Fibroblast of mammary gland (primary cell): ENCODE measurements at places on chromosomes 3 and 15.

DNA sequence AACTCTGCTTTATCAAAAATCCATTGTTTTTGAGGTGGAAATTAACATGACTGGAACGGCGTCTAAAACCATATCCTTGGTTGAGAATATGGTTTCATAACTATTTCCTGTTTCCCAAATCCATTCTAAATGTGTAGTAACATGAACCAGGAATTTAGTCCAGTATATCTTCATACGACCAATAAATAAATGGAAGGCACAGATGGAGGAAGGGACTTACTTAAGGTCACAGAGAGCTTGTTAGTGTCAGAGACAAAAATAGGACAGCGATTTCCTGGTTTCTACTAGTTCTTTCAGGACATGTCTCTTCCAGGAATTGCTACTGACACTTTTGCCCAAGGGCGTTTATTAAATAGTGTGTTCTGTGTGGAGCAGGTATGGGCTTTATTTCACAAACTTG lies 41.2 kb downstream of the HES1 start:
- no peak for DNase-seq

DNA sequence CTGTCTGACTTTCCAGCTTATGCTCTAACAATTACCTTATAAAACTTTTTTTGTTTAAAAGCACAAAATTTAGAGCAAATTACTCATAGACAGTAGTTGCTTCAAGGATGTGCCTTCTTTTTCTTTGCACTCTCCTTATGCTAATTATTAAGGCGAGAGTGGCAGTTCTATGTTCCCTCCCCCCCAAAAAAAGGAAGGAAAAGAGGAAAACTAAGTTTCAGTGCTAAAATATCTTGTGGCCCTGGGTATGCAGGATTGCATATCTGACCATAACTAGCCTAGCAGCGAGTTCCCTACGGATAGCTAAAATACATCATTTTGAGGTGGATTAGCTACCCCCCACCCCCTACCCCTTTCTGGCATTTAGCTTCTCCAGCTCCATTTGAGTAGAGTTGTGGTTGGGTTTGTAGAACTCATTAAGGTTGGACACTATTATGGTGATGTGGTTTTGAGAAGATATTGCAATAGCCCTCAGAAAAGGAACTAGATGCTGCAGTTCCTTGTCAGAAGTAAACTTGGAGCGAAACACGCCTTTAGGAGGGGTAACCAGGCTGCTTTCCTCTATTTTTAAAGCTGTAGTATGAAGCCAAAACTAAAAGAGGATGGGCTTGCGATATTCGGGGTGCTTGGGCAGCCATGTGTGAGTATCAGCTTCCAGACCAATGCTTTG lies 174.6 kb downstream of the AKAP13 start:
- no peak for DNase-seq

- no peak for DNase-seq
Measured at GRCh38 chr3:67507584-67507983, 146.8 kb downstream of the SUCLG2 start.

DNA sequence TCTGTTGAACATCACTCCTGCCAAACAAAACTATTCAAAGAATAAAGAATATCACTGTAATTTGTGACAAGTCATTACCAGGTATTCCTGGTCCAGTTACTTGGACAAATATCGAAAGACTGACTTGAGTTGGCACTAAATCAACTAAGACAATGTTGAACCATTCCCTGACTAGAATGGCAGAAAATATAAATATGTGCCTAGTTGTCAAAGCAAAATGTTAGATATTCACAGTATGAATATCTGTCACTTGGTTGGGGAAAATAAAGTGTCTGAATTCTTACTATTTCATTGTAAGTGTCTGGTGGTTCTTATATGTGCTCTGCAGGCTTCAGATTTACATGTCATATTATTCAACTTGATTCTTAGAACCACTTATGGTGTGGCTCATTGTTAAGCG lies 470.2 kb downstream of the NAALADL2 start:
- no peak for DNase-seq

DNA sequence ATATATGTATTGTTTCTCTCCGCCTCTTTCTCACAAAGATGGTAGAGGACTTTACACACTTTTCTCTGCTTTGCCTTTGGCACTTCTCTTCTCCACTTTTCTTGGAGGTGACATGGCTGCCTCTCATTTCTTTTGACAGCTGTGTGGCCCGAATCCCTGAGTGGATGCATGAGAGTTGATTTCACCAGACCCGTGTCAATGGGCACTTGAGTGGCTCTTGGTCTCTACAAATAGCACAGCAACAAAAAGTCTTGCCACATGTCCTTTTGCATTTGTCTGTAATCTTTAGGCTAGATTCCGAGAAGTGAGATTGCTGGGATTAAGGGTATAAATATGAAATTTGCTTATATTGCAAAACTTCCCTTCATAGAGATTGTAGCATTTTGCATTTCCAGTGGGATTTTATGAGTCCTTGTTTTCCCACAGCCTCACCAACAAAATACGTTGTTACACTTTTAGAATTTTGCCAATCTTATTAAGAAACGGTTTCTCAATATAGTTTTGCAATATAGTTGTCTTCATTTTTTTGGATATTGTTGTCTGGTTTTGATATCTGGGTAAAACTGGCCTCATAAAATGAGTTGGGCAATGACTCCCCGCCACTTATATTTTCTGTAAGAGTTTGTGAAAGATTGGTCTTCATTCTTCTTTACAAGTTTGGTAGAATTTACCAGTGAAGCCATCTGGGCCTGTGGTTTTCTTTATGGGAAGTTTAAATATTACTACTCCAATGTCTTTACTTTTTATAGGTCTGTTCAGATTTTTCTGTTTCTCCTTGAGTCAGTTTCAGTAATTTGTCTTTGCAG lies 5.2 kb upstream of the TRPM1 start:
- no peak for DNase-seq

DNA sequence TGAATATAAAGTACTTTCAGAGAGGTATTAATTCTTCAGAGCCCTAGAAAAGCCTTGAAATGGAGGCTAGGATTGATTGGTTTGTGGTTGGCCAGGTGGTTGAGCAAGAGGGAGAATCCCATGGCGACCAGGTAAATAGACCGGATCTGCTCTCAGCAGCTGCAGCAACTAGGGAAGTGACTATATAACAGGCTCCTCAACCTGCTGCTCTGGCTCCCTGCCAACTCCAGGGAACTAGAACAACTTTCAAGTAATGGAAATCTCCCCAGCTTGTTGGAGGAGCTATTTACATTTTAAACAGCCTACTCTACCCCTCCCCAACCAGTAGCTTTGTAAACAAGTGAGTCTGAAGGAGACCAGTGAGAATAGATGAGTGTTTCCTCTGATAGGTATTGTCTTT lies 121.8 kb upstream of the CADM2 start:
- no peak for DNase-seq

DNA sequence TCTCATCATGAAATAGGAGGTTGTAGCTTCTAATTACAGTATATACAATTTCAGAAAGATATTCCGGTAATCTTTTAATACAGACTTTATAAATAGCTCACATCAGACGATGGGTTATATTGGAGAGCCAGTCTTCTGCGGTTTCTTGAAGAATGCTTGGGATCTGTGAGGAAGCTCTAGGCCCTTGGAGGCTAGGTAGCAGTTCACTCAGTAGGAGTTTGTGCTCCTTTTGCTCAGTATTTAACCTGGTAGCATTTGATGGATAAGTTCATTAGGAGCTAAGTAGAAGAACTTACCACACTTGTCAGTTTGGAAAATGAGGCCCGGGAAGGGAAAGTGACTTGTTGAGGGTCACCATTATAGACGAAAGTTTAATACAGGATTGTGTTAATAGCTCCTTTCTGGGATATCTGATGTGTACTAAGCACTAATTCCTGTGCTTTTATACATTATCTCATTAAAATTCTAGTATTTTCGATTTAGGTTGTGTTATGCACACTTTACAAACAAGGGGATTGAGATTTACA lies 2.8 kb downstream of the FNDC3B start:
- peak; percentile 49 for DNase-seq

DNA sequence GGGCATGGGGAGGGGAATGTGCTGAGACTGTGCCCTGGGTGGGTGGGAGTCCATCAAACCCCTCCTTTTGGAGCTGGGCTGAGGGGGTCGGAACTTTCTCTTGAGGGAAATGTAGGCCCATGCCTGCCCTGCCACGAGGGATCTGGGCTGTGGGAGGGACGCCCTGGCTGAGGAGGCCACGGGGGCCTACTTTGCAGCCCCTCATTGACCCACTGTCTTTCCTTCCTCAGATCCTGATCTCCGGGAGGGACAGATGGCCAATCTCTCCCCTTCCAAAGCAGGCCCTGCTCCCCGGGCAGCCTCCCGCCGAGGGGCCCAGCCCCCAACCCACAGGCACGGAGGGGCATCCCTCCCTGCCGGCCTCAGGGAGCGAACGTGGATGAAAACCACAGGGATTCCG lies 25.3 kb downstream of the LOXL1 start:
- no peak for DNase-seq

- peak; percentile 96 for DNase-seq
Measured at GRCh38 chr3:134426660-134427181, 52.5 kb upstream of the AMOTL2 start.

GRCh38 chr3:129598484-129598883 lies 8.0 kb downstream of the PLXND1 start:
- DNase-seq = no peak

DNA sequence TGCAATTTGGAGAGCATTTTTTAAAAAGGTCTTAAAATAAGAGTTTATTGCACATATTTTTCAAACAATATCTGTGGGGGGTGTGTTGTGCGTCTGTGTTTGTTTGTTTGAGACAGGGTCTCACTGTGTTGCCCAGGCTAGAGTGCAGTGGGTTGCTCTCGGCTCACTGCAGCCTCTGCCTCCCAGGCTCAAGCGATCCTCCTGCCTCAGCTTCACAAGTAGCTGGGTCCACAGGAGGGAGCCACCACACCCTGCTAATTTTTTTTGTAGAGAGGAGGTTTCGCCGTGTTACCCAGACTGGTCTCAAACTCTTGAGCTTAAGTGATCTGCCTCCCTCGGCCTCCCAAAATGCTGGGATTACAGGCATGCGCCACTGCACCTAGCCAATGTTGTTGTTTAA lies 2.7 kb downstream of the MLF1 start:
- peak; percentile 8 for DNase-seq

GRCh38 chr3:59388555-59389270 lies 338.9 kb upstream of the CFAP20DC start:
- DNase-seq = no peak

DNA sequence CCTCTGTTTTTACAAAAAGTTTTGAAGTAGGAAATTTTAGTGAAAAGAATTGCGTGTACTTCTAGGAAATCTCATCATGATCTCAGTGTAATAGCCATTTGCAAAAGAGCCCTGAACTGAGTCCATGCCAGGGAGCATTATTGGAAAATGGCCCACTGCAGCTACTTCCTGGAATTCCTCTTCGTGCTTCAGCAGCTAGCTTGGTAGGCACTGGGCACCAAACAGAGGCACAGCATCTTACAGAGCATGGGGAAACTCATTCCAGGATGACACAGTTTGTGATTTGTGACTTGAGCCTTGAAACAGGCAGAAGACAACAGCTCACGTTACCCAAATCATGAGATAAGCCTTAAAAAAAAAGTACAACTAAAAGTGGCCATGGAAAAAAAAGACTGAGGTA lies 179.1 kb downstream of the WDR72 start:
- DNase-seq = no peak

- no peak for DNase-seq
Measured at GRCh38 chr3:148500881-148501280, 196.8 kb upstream of the AGTR1 start.

DNA sequence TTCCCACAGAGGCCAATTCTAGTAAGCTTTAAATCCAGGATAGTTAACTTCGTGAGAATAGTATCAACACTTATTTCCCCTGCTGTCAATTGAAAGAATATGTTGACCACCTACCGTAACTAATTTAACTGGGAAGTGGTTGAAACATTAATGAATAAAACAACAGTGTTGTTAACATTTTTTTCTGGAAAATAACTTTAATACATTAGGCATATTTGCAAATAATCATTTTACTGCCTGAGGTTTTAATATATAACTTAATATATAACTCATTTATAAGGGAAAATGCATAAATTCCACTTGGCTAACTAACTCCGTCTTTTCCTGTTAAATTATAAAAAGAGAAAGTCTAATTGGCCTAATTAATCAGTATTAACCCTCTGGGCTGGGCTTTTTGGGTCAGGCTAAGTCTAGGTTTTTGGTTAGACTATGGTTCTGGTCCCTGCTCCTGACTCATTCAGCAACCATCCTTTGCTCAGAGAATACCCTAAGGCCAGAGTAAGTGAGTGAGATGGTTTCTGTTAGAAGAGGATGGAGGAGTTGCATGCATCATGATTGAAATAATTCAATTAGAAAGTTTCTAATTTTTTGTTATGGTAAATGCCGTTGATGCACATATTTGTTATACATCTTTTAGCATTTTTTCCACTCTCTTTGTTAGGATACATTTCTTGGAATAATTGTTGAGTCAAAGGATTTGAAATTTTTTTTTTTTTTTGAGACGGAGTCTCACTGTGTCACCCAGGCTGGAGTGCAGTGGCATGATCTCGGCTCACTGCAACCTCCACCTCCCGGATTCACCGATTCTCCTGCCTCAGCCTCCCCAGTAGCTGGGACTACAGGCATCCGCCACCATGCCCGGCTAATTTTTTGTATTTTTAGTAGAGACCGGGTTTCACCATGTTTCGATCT lies 10.8 kb upstream of the SKIL start:
- DNase-seq = no peak

GRCh38 chr15:38844736-38845135 lies 280.1 kb upstream of the RASGRP1 start:
- no peak for DNase-seq
